GM13977 (cell line): ENCODE measurements at places on chromosomes 4 and X.

DNA sequence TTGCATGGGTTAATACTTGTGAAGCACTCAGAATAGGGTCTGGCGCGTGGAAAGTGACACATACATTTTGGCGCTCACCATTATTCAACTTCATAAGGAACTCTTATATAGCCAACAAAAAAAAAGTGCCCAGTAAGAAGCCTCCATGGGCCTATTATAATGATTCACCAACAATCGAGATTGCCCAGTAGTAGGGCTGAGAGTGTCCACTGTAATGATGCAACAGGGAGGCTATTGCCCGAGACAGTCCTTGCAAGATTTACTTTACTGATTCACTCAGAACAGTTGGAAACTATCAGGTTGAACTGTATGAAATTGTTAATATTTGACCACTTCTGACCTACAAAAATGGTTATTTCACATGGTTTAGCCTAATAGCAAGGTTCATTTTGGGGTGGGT lies 86.0 kb downstream of the PJA1 start:
- DNase-seq = no peak

DNA sequence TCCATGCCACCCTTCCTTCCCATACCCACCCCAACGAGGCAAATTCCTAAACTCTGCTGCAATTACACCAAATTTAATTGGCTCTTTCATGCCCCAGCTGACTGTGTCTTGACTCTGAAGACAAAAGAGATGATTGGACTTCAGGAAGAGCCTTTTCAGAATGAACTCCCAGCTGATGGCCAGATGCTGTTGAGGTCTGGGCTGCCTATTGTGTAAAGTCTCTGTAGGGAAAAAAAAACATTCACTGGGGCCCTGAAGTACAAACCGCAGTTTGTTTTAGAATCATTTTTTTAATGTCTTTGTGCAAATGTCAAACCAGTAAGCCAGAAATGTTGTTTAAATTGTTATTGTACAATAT lies 174.8 kb downstream of the HHIP start:
- no peak for DNase-seq

DNA sequence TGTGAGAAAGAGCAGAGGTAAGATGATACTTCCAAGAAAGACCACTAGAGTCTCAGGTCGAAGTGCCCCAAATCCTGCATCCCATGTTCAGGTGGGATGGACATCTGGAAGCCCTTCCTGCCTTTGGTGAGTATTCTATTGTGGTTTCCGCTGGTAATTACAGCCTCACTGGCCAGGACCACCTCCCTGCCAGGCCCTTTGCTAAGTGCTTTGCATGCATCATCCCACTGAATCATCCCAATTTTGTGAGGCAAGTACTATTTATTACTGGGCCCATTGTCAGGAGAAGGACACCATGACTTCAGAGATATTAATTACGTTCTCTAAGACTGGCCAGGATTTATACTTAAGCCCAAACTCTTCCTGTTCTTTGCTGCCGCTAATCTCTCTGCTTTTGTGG lies 10.7 kb upstream of the PASD1 start:
- no peak for DNase-seq

GRCh38 chrX:38857736-38858523 lies 56.7 kb downstream of the MID1IP1 start:
- DNase-seq = no peak

- DNase-seq = no peak
Measured at GRCh38 chr4:25677157-25677556, 21.5 kb downstream of the SLC34A2 start.

GRCh38 chr4:11548597-11549082 lies 119.9 kb upstream of the HS3ST1 start:
- DNase-seq = no peak

GRCh38 chr4:56086073-56086541 lies 137.4 kb downstream of the CEP135 start:
- DNase-seq = no peak

DNA sequence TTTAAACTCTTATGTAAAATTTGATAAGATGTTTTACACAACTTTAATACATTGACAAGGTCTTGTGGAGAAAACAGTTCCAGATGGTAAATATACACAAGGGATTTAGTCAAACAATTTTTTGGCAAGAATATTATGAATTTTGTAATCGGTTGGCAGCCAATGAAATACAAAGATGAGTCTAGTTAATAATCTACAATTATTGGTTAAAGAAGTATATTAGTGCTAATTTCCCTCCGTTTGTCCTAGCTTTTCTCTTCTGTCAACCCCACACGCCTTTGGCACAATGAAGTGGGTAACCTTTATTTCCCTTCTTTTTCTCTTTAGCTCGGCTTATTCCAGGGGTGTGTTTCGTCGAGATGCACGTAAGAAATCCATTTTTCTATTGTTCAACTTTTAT lies at the start of gene ALB:
TSS of gene ALB (plus strand) at position 246 of the 400 bp plus-strand sequence. CDS start at position 287, 41 bp downstream.
- no peak for DNase-seq

DNA sequence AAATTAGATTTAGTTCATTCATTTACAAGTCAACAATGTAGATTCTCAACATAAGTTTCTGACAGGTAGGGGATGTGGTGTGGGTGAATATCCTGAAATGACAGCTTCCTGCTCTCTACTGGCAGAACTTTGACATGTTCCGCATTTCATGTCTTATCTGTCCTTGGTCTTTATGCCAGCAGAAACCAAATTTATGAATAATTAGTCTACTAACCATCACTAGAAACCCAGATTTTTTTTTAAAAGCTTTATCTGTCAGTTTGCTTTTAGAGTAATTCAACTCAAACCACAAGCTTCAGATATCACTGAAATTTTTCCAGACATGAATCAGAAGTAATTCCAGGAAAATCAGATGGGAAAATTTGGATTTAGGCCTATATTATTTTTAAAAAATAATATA lies 17.9 kb downstream of the COQ2 start:
- no peak for DNase-seq

- no peak for DNase-seq
Measured at GRCh38 chr4:106687026-106687425, 318.4 kb upstream of the GIMD1 start.

DNA sequence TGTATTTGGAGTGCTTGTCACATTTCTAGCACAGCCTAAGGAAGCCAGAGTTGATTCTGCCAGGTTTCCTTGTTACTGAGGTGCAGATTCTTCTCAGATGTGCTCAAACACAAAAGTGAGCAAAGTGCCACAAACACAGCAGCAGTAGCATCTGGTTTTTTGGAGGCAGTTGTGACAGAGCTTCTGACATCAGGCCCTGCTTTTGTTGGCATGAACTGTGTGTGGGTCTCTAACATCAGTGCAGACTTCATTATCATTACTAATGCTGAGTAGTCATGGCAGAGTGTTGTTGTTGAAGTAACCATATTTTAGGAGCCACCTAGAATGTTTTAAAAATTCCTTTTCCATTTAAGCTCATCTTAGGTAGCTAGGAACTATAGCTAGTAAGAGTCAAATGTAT lies 656.6 kb downstream of the ANKRD50 start:
- no peak for DNase-seq

DNA sequence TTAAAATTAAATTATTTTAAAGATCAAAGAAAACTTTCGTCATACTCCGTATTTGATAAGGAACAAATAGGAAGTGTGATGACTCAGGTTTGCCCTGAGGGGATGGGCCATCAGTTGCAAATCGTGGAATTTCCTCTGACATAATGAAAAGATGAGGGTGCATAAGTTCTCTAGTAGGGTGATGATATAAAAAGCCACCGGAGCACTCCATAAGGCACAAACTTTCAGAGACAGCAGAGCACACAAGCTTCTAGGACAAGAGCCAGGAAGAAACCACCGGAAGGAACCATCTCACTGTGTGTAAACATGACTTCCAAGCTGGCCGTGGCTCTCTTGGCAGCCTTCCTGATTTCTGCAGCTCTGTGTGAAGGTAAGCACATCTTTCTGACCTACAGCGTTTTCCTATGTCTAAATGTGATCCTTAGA lies at the start of gene CXCL8:
TSS of gene CXCL8 (plus strand) at position 217 of the 426 bp plus-strand sequence. CDS start at position 307, 90 bp downstream.
- DNase-seq = no peak

GRCh38 chr4:68365068-68365467 lies 15.2 kb upstream of the YTHDC1 start:
- no peak for DNase-seq

- no peak for DNase-seq
Measured at GRCh38 chr4:186472948-186473347, 82.4 kb downstream of the MTNR1A start.

- no peak for DNase-seq
Measured at GRCh38 chr4:157096439-157096838, 20.5 kb downstream of the GLRB start.

- no peak for DNase-seq
Measured at GRCh38 chr4:78599931-78600375, 48.4 kb downstream of the ANXA3 start.

- DNase-seq = no peak
Measured at GRCh38 chr4:76997532-76997931, 48.0 kb downstream of the SEPTIN11 start.

- no peak for DNase-seq
Measured at GRCh38 chr4:150104404-150105027, 26.3 kb downstream of the DCLK2 start.

- no peak for DNase-seq
Measured at GRCh38 chr4:80077639-80078038, 4.6 kb upstream of the ANTXR2 start.

DNA sequence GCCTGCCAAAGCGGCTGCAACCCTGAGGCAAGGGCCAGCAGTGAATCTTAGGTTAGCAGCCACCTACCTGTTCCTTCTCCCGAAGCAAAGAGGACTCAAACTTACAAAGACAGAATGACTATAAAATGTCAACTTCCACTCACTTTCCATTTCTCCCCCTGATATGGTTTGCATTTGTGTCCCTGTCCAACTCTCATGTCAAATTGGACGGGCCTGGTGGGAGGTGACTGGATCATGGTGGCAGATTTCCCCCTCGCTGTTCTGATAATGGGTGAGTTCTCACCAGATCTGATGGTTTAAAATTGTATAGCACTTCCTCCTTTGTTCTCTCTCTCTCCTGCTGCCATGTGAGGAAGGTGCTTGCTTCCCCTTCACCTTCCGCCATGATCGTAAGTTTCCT lies 35.3 kb upstream of the TMEM154 start:
- no peak for DNase-seq

DNA sequence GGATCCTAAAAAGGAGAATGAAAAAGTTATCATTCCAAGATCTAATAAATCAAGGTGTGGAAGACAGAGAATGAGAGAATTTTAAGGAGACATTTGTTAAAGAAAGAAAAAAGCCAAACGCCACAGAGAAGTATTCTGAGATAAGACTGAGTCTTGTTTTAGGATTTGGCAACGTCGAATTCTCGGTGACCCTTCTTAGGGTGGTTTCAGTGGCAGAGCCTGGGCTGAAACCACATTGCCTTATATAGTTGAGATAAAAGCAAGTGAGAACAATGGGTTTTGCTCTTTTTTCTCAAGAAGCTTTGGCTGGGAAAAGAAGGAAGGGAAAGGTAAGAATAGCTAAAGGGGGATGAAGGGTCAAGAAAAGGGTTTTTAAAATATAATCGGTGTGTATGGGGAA lies 209.4 kb downstream of the VEGFC start:
- DNase-seq = no peak

DNA sequence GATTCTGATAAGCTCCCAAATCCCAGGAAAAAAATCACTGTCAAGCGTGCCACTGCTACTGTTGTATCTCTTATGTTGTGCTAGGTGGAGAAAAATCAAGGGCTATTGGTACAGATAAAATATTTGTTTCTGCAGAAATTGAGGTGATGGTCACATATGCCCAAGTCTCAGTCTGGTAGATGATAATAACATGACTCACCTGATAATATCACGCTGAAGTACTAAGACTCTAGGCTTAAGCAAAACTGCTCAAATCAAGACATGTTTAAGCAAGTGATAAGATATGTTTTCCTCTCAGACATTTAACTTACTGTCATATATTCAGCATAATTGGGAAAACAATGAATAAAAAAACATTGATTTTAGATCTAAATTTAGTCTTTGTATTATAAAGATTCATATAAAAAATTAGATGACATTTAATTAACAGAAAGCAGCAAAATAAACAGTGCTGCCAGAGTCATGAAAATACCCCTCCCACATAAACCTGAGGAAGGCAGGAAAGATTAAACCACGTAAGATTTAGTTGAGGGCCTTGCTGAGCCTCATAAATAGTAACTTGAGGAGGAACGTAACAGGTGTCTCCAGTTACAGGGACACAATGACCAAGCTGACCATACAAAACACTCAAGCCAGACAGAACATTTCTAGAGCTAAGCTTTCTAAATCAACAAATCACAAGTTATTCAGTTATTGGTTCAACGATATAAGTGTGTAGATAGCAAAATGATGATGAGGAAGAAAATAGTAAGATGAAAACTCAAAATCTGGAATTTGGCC lies 143.5 kb downstream of the CHM start:
- no peak for DNase-seq

DNA sequence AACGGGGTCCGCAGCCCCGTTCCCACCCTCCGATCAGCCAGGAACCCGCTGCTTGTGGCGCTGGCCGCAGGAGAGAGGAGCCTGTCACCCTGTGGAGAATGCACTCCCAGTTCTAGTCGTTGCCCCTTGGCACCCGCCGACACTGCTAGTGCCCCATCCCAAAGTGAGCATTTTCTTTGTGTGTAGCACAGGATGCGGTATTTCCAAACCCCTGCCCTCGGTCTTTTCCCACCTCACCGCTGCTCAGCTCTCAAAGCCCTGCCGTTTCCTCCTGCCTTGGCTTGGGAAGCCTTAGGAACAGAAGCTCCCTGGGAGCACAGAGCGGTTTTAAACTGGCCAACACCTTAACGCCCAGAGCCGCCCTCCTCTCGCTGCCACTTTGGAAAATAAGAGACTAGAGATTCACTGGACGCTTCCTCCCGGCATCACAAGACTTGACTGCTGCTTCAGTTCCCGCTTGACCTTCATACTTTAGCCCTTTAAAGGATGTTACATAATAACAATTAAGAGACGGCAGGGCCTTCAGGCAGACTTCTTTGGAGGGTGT lies 772 bp downstream of the CYP4V2 start:
- DNase-seq = peak; percentile 39

- no peak for DNase-seq
Measured at GRCh38 chr4:145954924-145955339, 16.3 kb upstream of the ZNF827 start.

DNA sequence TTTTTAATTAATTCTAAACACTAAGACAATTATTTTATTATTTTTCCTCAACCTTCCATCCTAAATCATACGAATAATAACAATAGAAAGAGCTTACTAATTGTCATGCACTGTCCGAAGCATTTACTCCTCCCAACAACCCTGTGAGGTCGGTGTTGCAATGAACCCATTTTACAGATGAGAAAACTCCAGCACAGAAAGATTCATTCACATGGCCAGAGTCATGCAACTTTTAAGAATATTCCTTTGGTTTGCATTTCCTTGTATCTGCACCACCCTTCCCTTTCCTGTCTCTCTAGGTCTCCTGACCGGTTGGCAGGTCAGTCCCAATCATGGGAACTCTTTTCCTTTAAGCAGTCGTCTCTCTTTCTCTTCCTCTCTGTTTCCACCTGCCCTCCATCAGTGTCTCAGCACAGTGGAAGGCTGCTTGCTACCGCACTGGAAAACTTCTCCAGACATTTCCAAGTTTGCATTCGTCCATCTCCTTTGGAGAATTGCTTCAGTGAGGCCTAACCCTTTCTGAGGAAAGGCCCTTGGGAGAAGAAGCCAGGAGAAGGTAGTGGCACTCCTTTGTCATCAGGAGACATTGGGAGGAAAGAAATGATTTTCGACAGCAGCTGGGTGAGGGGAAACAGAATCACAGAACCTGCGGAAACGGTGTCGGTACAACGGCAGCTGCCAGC lies 1.9 kb upstream of the TMSB4X start:
- no peak for DNase-seq
